Activated CD8-positive, alpha-beta memory T cell treated with anti-CD3 and anti-CD28 coated beads, Interleukin-2, amount 10 ng/mL, durations not matched to agents 7 days and 5 days (primary cell): ENCODE measurements at places on chromosomes 5 and 9. TPM values are rescaled to one million over a fixed set of nuclear protein-coding genes. Genes with fewer than 3 reads are reported as not detected.

The IFNA21 gene
- total RNA-seq, result not detected

The TXN gene
- total RNA-seq, result 322 TPM

The TCF7 gene
- total RNA-seq, result 7.0 TPM

The DCTN3 gene
- total RNA-seq, result 106 TPM

The PHPT1 gene
- 116 TPM for total RNA-seq

The PCDHA3 gene
- total RNA-seq, result not detected

The IFNK gene
- total RNA-seq, result not detected

The OR4F3 gene
- not detected for total RNA-seq

The SLC25A2 gene
- total RNA-seq, result 0.56 TPM

The SNX2 gene
- 29.5 TPM for total RNA-seq

The PCDHGB5 gene
- total RNA-seq, result not detected

The FOXD4L6 gene
- total RNA-seq, result not detected

The DMRT3 gene
- total RNA-seq, result not detected

The FRRS1L gene
- not detected for total RNA-seq

The ENTREP1 gene
- total RNA-seq, result not detected

The IL7R gene
- total RNA-seq, result 30.7 TPM

The NUTM2G gene
- not detected for total RNA-seq
